ENCODE measurements at places on chromosomes 2 and 18. TPM values are rescaled to one million over a fixed set of nuclear protein-coding genes. Genes with fewer than 3 reads are reported as not detected.

DNA sequence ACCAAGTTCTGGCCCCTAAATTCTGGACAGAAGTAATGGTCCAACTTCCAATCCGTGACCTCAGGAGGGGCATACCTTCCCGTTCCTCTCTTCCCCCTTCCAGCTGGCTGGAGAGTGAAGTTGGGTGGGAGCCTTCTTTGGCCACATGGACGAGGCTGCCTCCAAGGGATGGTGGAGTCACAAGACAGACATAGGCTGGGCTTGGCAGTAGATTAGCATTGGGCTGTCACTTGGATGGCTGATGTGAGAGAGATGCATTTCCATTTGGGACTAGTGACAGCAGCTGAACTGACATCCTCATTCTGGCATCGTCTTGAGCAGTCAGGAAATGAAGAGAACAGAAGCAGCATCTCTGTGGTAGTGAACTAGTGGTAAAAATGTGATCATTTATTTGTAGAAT is 12.6 kb downstream of the NT5DC4 start:
- no peaks in the 10 kb centered on the region for H3K36me3 ChIP-seq
- H3K4me1 ChIP-seq: no peaks in the 10 kb centered on the region
- H3K4me3 ChIP-seq: no peak overlapping the region
- no peaks in the 10 kb centered on the region for H3K27me3 ChIP-seq
- H3K27ac ChIP-seq: no peak overlapping the region

- no peaks in the 10 kb centered on the region for H3K4me1 ChIP-seq
- peaks cover 3% of the 10 kb centered on the region for H3K27me3 ChIP-seq
- no peak overlapping the region for H3K27ac ChIP-seq
- no peaks in the 10 kb centered on the region for H3K36me3 ChIP-seq
Measured at GRCh38 chr2:112836163-112836560, 417 bp downstream of the IL1B start.

DNA sequence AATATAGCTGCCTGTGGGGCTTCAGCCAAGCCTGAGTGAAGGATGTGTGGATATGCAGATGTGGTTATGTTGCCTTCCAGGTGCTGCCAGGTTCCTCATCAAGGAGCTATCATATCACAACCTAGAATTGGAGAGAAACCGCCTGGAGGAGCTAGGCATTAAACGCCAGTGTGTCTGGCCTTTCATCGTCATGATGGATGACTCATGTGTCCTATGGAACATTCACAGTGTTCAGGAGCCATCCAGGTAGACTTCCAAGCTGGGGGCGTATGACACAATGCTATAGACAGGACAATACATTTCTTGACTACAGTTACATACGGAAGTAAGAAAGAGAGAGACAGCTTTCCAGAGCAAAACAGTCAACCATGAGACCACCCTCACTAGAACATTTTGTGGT is 86.8 kb downstream of the ESCO1 start:
- no peak overlapping the region for H3K4me3 ChIP-seq
- DNase-seq: no peak
- no peaks in the 10 kb centered on the region for H3K36me3 ChIP-seq
- H3K27ac ChIP-seq: no peak overlapping the region
- H3K27me3 ChIP-seq: no peaks in the 10 kb centered on the region
- H3K4me1 ChIP-seq: no peaks in the 10 kb centered on the region

DNA sequence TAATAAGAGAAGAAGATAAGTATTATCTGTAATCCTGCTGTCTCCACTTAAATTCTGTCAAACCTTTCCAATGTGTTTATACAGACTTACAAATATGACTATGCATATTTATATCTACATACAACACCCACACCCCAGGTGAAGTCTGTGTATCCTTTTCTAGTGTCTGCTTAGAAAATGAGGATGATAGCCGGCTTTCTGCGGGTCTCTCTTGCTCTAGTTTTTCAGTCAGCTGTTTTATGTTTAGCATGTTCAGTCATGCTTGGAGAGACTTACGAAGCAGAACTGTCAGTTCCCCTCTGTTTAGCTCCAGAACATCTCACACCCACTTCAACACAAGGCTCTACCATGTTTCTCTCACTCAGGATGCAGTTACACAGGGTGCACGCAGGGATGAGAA is 137.3 kb upstream of the NFATC1 start:
- no peaks in the 10 kb centered on the region for H3K27me3 ChIP-seq
- H3K36me3 ChIP-seq: peaks cover 3% of the 10 kb centered on the region
- no peak overlapping the region for H3K4me3 ChIP-seq
- H3K4me1 ChIP-seq: no peaks in the 10 kb centered on the region

GRCh38 chr2:237702441-237703391 is 75.3 kb downstream of the LRRFIP1 start:
- H3K4me3 ChIP-seq: peak overlapping the region; percentile 21
- H3K4me1 ChIP-seq: peaks cover 98% of the 10 kb centered on the region
- no peaks in the 10 kb centered on the region for H3K27me3 ChIP-seq
- peak overlapping the region; percentile 44 for H3K27ac ChIP-seq
- no peaks in the 10 kb centered on the region for H3K36me3 ChIP-seq
- DNase-seq: no peak

Gene PIEZO2
- not detected for total RNA-seq

Gene IMPA2
- total RNA-seq: 14.0 TPM

Gene TRIM54
- 0.22 TPM for total RNA-seq

Gene ALPG
- not detected for total RNA-seq

DNA sequence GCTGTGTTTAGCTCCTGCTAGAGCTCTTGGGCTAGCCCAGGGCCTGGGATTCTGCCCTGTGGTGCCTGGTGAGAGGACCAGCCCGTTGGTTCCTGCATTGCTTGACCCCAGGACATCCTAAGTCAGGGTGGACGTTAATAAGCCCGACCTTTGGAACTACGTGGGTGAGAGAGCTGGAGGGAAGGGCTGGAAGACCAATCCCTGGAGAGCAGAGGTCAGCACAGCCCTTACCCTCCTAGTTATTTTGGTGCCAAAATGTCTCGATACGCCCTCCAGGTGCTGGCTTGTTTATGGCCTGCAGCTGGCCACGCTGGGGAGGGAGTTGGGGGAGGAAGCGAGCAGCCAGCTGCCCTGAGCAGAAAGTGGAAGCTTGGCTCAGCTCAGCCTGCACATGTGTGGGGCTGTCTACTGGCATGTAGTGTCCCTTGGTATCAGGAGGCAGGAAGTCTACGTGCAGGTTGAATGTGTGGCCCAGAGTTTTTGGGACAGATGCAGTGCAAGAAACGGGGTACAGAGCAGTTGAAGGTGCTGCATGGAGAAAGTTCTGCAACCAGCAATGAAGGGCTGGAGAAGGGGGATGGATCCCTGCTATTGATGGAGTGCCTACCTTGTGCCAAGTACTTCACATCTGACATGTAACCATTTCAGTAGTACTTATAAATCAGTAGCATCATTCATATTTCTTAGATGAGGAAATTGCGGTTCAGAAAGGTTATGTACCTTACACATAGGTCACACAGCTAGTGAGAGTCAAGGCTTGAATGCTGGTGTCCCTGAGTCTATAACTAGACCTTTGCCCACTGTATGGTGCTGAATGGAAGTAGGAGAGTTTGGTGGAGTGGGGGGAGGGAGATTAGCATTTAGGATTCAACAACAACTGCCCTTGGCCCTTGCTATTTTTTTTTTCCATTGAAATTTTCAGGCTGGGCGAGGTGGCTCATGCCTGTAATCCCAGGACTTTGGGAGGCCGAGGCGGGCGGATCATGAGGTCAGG is 5.0 kb upstream of the DGKD start:
- H3K4me1 ChIP-seq: peaks cover 10% of the 10 kb centered on the region
- no peaks in the 10 kb centered on the region for H3K36me3 ChIP-seq
- no peak overlapping the region for H3K27ac ChIP-seq
- DNase-seq: no peak
- H3K27me3 ChIP-seq: no peaks in the 10 kb centered on the region

Gene ADGRF3
- total RNA-seq: 2.6 TPM

GRCh38 chr2:118854507-118855345 is 7.3 kb upstream of the EN1 start:
- no peak for DNase-seq
- H3K4me3 ChIP-seq: no peak overlapping the region
- no peak overlapping the region for H3K27ac ChIP-seq
- peaks cover 11% of the 10 kb centered on the region for H3K4me1 ChIP-seq
- H3K27me3 ChIP-seq: peaks cover 55% of the 10 kb centered on the region
- no peaks in the 10 kb centered on the region for H3K36me3 ChIP-seq

DNA sequence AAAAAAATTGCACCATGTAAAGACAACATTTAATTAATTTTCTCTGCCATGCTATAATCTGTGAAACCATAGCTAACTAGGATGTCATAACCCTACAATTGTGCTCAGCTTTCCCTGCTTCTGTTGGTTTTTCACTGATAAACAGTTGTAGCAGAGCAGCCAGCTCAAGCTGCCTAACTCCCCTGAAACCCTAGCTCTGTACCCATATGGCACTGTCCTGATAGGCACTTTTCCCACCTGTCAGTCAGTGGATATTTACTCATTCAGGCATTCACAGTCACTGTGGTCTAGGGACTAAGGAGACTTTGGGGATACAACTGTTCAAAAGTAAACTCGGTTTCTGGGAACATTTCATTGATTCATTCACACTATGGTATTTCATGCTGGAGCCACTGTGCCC is 407.0 kb downstream of the DSEL start:
- no peak for DNase-seq
- H3K27me3 ChIP-seq: no peaks in the 10 kb centered on the region
- H3K4me1 ChIP-seq: no peaks in the 10 kb centered on the region
- no peak overlapping the region for H3K4me3 ChIP-seq
- H3K27ac ChIP-seq: no peak overlapping the region
- H3K36me3 ChIP-seq: no peaks in the 10 kb centered on the region

GRCh38 chr2:101125374-101125773 is 25.8 kb downstream of the TBC1D8 start:
- H3K27ac ChIP-seq: no peak overlapping the region
- no peaks in the 10 kb centered on the region for H3K27me3 ChIP-seq

Gene C2orf92
- 6.5 TPM for total RNA-seq

DNA sequence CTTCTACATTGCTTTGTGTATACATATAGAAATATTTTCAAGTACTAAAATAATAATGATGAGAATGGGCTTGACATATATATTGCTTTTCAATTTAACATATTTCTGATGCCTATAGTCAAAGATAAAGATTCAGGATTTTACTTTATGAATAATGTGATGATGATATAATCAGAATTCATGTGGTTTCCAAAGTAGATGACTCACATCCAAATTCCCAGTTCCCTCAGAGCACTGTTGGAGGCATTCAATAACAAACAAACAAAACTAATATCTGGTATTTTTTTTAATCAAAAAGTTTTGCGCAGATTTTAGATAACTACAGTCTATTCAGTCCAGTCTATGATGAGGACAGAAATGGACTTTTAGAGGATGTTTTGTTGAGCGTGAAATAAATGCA is 2094.5 kb upstream of the CELF4 start:
- H3K36me3 ChIP-seq: no peaks in the 10 kb centered on the region
- no peaks in the 10 kb centered on the region for H3K4me1 ChIP-seq
- no peaks in the 10 kb centered on the region for H3K27me3 ChIP-seq
- H3K27ac ChIP-seq: no peak overlapping the region

Gene STARD6
- 0.46 TPM for total RNA-seq

Gene LCLAT1
- total RNA-seq: 31.0 TPM

- no peaks in the 10 kb centered on the region for H3K27me3 ChIP-seq
- no peaks in the 10 kb centered on the region for H3K4me1 ChIP-seq
- no peak overlapping the region for H3K27ac ChIP-seq
- no peak overlapping the region for H3K4me3 ChIP-seq
- no peak for DNase-seq
Measured at GRCh38 chr2:129821445-129821844, 158.0 kb upstream of the RAB6C start.

Gene ITGB6
- total RNA-seq: not detected

DNA sequence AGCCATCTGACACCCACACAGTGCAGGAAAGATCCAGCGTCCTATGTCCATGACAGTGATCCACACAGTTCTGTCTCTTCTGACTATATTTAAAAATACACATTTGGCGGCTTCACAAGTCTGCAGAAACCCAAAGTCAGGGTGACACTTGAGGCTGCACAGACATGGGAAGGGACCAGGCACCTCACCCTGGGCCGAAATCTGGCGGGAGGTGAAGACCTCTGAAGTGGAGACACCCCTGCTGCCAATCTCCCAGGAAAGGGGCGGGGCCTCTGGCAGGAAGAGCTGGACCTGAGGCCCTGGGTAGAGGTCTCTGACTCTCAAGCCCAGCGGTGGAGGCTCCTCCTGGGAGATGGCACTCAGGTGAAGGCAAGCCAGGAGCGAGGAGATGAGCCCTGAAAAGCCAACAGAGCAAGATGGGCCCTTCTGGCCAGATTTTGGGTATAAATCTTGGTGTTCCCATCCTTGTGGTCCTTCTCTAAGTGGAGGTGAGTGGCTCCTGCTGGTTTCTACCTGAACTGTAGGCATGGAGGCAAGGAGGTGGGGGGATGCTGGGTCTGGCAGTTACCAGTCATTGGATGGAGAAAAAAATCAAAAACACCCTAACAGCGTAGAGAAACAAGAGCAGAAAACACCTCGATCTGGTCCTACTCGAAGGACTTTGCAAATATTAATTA is 248.4 kb downstream of the HDAC4 start:
- H3K27ac ChIP-seq: no peak overlapping the region
- H3K36me3 ChIP-seq: peaks cover 19% of the 10 kb centered on the region
- no peak for DNase-seq
- H3K27me3 ChIP-seq: no peaks in the 10 kb centered on the region

Gene GRP
- not detected for total RNA-seq

GRCh38 chr18:33097126-33097525 is 324.3 kb upstream of the KLHL14 start:
- DNase-seq: no peak
- H3K27me3 ChIP-seq: no peaks in the 10 kb centered on the region
- H3K27ac ChIP-seq: no peak overlapping the region

DNA sequence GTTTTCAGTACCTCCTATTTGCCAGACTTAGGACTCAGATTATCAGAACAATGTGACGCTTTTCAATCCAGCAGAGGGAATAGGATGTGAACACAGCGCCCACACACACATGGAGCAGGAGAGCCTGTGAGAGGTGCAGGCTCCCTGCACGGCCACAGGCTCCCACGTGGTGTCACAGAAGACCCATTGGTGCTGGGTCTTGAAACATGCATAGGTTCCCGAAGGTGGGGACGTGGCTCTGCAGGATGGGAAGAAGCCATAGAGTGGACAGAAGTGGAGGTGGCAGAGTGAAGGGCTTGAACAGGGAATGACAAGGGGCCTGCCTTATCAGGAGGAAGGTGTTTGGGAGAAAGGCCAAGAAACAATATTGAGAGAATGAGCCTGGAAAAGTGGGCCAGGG is 78.5 kb upstream of the BCL2L11 start:
- no peak for DNase-seq
- no peaks in the 10 kb centered on the region for H3K36me3 ChIP-seq
- no peak overlapping the region for H3K27ac ChIP-seq
- no peak overlapping the region for H3K4me3 ChIP-seq
- H3K27me3 ChIP-seq: no peaks in the 10 kb centered on the region
